A549 treated with ZK216348 at 1 μM for 4 hours (cell line): ENCODE measurements at places on chromosomes 11 and 22. TPM values are rescaled to one million over a fixed set of nuclear protein-coding genes. Genes with fewer than 3 reads are reported as not detected.

ANGPTL5 gene
- total RNA-seq, result 0.13 TPM in 1 of 5 replicates, not detected in the others

RASGRP2 gene
- total RNA-seq, result 0.76 to 1.0 TPM (median 0.88 TPM) in 5 replicates

CARD10 gene
- 16.7 to 37.0 TPM (median 34.2 TPM) in 5 replicates for total RNA-seq

LMO2 gene
- total RNA-seq, result 0.47 to 0.91 TPM (median 0.65 TPM) in 5 replicates

NCAM1 gene
- total RNA-seq, result not detected in 5 replicates

GGTLC2 gene
- total RNA-seq, result not detected in 5 replicates

ZNRF3 gene
- 4.2 to 8.0 TPM (median 7.1 TPM) in 5 replicates for total RNA-seq

RIN1 gene
- 26.3 to 36.8 TPM (median 35.7 TPM) in 5 replicates for total RNA-seq

DDIAS gene
- 13.1 to 18.1 TPM (median 14.7 TPM) in 5 replicates for total RNA-seq

KRTAP5-7 gene
- not detected in 5 replicates for total RNA-seq

ARHGEF17 gene
- 5.9 to 15.8 TPM (median 13.9 TPM) in 5 replicates for total RNA-seq

APOL4 gene
- not detected in 5 replicates for total RNA-seq

CCDC15 gene
- 0.50 to 0.88 TPM (median 0.67 TPM) in 5 replicates for total RNA-seq

SLC29A2 gene
- 2.5 to 5.8 TPM (median 5.7 TPM) in 5 replicates for total RNA-seq

INS gene
- total RNA-seq, result not detected in 5 replicates

MIAT gene
- total RNA-seq, result 0.22 to 0.48 TPM (median 0.34 TPM) in 5 replicates

CATSPER1 gene
- 1.2 to 2.4 TPM (median 2.1 TPM) in 5 replicates for total RNA-seq

ELMOD1 gene
- 0.25 to 0.42 TPM (median 0.32 TPM) in 5 replicates for total RNA-seq

KCNA4 gene
- total RNA-seq, result not detected in 5 replicates

TMPRSS13 gene
- total RNA-seq, result not detected in 5 replicates

CARD18 gene
- total RNA-seq, result not detected in 5 replicates

RHOG gene
- total RNA-seq, result 80.3 to 111 TPM (median 109 TPM) in 5 replicates

ACR gene
- 0.19 to 0.54 TPM in 2 of 5 replicates, not detected in the others for total RNA-seq

GGTLC3 gene
- total RNA-seq, result not detected in 5 replicates

SLN gene
- 0.42 to 1.6 TPM (median 0.91 TPM) in 5 replicates for total RNA-seq

KCNJ11 gene
- total RNA-seq, result 0.90 to 2.0 TPM (median 1.4 TPM) in 5 replicates

EFCAB6 gene
- total RNA-seq, result 0.34 to 1.1 TPM (median 0.45 TPM) in 5 replicates

CCDC90B gene
- 55.3 to 87.4 TPM (median 61.0 TPM) in 5 replicates for total RNA-seq

RAG2 gene
- not detected in 5 replicates for total RNA-seq
